ENCODE measurements at places on chromosomes 3 and 15.

GRCh38 chr15:89341316-89342005, 6.8 kb upstream of the POLG start:
- no peak for DNase-seq

DNA sequence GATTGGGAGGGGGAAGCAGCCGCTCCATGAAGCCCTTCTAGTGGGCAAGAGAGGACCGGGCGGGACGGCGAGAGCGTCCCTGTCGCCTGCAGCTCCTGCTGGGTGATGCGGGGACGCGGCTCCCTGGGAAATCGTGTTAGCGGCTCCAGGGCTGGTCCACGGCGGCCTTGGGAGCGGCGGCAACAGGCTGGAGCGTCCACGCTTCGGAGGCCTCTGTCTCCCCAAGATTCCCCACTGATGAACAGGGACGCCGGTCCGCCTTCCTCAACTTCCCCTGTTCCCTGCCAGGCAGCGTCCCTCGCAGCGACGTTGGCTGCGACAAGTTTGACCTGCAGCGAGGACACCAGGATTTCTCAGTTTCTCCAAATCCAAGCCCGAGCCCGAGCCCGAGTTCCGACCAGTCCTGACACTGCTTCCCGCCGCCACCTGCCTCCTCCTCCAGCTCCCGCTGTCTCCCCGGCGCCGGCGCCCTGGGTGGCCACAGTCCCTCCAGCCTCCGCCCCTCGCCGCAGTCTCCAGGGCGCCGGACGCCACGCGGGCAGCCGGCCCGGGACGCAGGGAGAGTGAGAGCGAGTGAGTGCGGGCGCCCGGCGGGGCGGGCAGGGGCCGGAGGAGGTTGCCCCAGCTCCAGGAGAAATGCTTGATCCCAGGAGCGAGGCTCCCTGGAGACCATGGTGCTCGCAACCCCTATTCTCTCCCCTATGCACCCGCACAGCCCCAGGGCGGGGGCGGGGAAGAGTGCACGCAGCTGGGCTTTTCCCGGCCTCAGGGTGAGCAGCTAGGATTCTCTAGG, 78.1 kb upstream of the RNF7 start:
- peak; percentile 42 for DNase-seq

GRCh38 chr3:116950301-116951055, 240.9 kb downstream of the TUSC7 start:
- no peak for DNase-seq

DNA sequence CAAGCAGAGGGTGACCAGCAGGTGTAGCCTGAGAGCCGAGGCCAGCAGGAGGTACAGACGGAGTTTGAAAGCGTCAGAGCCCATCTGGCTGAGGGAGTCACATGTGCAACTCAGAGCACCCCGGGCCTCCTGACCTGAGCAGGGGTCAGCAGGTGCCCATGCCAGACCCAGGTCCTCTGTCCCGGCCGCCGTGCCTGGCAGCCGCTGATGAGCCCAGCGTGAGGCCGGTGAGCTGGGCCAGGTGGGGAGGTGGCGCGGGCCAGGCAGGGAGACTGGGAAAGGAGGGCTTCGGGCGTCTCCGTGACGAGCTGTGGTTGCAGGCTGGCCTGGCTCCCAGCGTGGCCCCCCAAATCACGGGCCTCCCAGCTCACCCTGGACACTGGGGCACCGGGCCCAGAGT, 130.9 kb downstream of the CHSY1 start:
- DNase-seq: no peak
